Spinal cord (tissue), 10 donors: ENCODE measurements at places on chromosomes 2 and 18. TPM values are rescaled to one million over a fixed set of nuclear protein-coding genes. Genes with fewer than 3 reads are reported as not detected.

PIEZO2 gene
- total RNA-seq: 110 TPM

ABCB6 gene
- 47.2 TPM for total RNA-seq

COLEC12 gene
- total RNA-seq: 282 TPM

TMEM37 gene
- total RNA-seq: 3.4 TPM

HOXD4 gene
- total RNA-seq: 3.9 TPM

MAP2 gene
- 541 TPM for total RNA-seq

POTEJ gene
- total RNA-seq: 0.11 TPM

APLF gene
- 9.5 TPM for total RNA-seq

NLRC4 gene
- 3.9 TPM for total RNA-seq

SNTG2 gene
- 1.9 TPM for total RNA-seq

SMC6 gene
- total RNA-seq: 28.1 TPM

NT5DC4 gene
- not detected for total RNA-seq

TDRD15 gene
- 1.4 TPM for total RNA-seq

GALR1 gene
- 0.72 TPM for total RNA-seq

SRD5A2 gene
- 0.59 TPM for total RNA-seq
